ENCODE measurements at places on chromosomes 1 and 21.

DNA sequence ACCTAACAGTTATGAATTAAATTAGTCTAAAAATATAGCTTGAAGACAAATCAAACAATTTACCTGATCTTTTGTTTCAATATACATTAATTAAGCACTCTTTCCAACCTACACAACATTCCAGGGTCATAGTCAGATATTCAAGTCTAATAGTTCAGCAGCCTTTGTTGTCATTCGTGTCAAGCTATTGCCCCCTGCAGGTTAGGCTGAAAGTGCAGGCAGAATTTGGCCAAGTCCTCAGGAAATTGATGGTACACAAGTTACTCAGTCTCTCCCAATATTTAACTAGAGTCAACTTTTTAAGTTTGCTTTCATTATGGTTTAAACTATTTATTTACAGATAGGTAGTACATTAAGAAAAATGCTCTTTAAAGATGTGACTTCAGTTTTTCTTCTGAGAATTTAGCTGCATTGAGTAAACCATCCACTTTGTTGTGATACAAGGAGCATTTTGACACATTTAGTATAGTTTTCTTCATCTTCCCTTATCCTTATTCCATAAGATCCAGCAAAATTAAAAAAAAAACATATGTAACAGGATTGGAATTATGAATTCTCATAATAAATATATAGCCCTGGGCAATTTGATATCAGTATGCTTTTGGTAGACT lies 130.3 kb upstream of the DPYD start:
- DNase-seq = peak; percentile 56

DNA sequence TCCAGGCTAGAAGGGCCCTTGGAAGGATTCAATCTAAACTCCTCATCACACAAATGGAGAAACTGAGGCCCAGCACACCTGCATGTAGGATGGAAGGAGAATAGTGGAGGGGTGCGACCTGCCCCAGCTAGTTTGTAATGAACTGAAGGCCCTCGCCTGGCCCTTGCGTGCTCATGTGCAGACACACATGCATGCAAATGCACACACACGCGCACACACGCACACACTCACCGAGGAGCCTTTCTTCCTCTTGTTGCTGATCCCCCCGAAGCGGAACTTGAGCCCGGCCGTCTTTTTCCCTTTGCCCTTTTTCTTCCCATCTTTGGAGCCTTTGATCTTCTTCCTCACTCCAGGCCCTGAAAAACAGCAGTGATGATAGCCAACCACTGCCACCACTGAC lies 27.9 kb downstream of the CHD5 start:
- DNase-seq = no peak

- DNase-seq = no peak
These were observed 62.2 kb downstream of the GORAB start for GRCh38 chr1:170594066-170594626.

GRCh38 chr1:226126824-226127569 lies 59.5 kb downstream of the ACBD3 start:
- no peak for DNase-seq

DNA sequence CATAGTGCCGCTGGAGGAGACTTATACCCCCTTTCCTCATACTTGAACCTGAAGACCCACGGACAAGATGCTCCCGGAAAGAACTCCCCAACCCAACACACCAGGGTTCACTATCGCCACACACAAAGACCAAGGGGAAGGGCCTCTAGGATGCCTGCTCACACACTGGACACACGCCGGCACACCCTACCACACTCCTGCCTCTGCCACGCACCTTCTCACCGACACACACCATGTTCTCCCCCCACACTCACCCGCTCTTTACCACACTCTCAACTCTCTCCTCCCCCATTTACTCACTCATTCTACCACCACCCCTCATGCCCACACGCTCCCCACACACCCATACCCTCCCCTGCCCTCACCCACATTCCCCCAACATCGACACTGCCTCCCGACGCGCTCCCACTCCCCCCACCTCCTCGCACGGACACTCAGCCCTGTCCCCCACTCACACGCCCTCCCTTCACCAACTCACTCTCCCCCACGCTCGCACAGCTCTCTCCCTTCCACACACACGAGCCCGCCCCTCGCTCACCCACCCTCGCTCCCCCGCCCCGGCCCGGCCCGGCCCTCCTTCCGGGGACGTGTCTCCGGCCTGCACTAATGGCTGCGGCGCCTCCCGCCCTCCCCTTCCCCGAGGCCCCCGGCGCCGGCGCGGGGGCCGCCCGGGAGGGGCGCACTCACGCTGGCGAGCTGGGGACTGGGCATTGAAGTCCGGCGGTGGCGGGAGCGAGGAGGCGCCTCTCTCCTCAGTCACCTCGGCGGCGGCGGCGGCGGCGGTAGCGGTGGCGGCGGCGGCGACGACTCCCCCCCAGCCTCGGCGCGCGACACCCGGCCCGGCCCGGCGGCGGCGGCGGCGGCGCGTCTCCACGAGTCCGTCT lies 626 bp downstream of the PTP4A2 start:
- peak; percentile 64 for DNase-seq

- DNase-seq = no peak
These were observed 183.3 kb downstream of the IGSF21 start for GRCh38 chr1:18290740-18291412.

- DNase-seq = no peak
These were observed 1.9 kb downstream of the ETNK2 start for GRCh38 chr1:204149635-204150565.

GRCh38 chr1:65279070-65279779 lies 30.1 kb upstream of the DNAJC6 start:
- no peak for DNase-seq

GRCh38 chr1:165476776-165477175 lies 31.9 kb upstream of the RXRG start:
- no peak for DNase-seq

DNA sequence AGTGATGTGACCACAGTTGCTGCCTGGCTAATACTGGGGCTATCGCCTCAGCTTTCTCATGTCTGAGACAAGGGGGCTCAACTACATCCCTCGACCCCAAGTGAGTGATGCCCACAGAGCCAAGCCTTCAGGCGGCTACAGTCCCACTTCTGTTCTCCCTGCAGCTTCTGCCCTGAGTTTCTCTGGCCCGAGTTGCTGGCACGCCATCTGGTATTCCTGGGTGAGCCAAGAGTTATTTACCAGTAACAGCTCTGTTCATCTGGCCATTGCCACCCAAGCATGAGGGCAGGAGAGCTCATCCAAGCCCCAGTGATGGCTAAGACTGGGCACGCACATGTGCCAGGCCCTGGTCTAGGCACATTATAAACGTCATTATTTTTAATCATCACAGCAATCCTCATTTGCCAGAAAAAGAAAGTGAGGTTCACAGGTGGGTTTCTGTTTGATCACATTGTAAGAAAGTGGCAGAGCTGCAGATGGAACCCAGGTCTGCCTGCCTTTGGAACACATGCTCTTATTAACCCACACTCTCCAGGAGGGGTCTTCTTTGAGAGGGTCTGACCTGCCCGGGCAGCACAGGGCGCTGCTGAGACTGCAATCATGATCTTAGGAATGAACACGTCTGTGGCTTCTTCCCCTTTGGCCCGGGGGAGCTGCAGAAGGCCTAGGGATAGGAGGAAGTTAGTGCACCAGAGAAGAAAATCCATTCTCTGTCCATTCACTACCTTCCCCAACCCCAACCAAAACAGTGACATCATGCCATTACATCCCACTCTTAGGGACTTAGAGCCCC lies 27.5 kb downstream of the KCND3 start:
- no peak for DNase-seq

- DNase-seq = no peak
These were observed 15.1 kb downstream of the NRDC start for GRCh38 chr1:51863384-51863783.

- no peak for DNase-seq
These were observed 21.3 kb downstream of the TOR1AIP2 start for GRCh38 chr1:179856296-179856695.

GRCh38 chr1:46547481-46548383 lies 3.7 kb downstream of the KNCN start:
- DNase-seq = no peak

GRCh38 chr1:233024199-233024598 lies 73.8 kb downstream of the NTPCR start:
- no peak for DNase-seq

- DNase-seq = peak; percentile 48
These were observed 655 bp downstream of the USF1 start for GRCh38 chr1:161044908-161045735.

GRCh38 chr21:17197996-17198395 lies 314.8 kb upstream of the CXADR start:
- DNase-seq = no peak

- peak; percentile 38 for DNase-seq
These were observed 52.4 kb downstream of the CHD5 start for GRCh38 chr1:6127587-6128163.

GRCh38 chr1:107776900-107777663 lies 187.9 kb downstream of the VAV3 start:
- DNase-seq = no peak

- no peak for DNase-seq
These were observed 4.2 kb upstream of the CCT8 start for GRCh38 chr21:29077651-29078090.

DNA sequence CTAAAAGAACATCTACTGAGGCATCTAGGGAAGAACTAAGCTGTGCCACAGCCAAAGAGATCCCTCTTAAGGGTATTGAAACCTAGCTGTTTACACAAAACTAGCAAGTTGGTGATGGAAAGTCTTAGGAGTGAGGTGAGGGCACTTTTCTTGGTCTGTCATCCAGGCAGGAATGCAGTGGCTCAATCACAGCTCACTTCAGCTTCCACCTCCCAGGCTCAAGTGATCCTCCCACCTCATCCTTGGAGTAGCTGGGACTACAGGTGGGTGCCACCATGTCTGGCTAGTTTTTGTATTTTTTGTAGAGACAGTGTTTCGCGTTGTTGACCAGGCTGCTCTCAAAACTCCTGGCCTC lies 2.4 kb downstream of the PLEKHO1 start:
- DNase-seq = no peak

DNA sequence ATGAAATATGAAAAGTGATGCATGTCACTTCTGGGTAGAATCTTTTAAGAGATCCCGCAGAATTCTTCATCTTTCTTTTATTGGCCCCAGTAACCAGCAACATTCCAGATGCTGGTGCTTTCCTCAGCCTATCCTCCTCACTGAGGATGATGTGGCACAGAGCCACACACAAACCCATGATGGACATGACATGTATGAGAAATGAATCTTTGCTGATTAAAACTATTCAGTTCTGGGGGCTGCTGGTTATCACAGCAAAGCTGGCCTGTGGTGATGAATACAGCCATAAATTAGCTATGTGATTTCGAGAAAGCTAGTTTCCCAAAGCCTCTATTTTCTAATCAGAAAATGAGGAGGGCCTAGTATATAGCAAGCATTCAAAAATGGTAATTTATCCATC lies 8.3 kb upstream of the ERICH3 start:
- DNase-seq = no peak

GRCh38 chr1:21024918-21025317 lies 151.8 kb downstream of the EIF4G3 start:
- DNase-seq = no peak

DNA sequence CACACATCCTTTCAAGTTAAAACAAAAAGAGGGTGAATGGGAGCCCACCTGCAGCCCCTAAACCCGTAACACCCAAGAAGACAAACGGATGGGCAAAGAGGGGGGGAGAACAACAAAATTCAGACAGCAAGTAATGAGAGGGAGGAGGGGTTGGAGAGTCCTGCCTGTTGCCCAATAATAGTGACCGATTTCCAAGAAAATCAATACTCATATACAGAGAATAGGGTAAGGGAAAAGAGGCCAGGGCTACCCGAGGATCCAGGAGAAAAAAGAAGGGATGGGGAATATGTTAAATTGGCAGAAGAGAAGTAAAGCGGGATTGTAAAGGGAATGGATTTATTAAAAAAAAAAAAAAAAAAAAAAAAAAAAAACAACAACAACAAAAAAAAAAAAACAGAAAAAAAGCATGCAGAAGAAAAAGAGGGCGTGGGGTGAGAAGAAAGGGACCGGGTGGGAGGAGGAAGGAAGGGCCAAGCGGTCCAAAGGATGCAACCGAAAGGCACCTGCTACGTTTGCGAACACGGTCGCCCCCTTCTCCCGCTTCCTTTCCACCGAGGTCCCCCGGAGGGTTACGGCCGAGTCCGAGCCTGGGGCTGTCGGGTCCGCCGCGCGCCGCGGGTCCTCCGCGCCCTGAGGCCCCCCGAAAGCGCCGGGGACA lies 930 bp downstream of the SLC30A10 start:
- DNase-seq = no peak

DNA sequence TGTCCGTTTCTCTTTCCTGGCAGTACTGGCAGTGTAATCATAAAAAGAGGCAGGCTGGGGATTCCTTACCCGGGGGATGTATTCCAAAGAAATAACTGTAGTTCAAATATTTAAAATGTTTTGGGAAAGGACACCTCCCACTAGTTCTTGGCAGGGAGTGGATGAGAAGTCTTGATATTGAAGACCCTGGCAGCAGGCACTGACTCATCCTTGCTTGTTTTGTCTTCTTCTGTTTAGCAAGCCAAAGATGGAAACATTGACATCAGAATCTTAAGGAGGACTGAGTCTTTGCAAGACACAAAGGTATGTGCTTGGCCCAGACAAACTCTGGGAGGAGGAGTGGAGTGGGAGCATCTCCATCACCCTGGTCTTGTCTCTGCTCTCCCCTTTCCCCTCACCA lies 639 bp downstream of the IL20 start:
- DNase-seq = no peak

DNA sequence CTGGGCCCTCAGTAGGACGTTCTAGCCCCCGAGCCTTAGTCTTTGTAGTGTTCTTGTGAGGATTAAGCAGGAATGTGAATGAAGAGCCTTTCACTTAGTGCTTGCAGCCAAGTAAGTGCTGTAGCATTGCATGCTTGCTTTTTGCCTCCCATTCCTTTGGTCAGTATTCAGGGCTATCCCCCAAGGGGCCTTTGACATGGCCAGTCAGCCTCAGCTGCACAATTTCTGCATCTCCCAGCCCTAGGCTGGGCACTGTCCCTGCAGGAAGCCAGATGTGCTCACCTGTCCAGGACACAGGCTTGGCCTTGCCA lies 30.5 kb downstream of the SOX13 start:
- DNase-seq = no peak

- DNase-seq = no peak
These were observed 8.9 kb upstream of the ZNF326 start for GRCh38 chr1:89986020-89986419.

GRCh38 chr1:237108297-237109040 lies 66.5 kb downstream of the RYR2 start:
- DNase-seq = no peak

- no peak for DNase-seq
These were observed 51.7 kb downstream of the PALMD start for GRCh38 chr1:99697580-99697979.

DNA sequence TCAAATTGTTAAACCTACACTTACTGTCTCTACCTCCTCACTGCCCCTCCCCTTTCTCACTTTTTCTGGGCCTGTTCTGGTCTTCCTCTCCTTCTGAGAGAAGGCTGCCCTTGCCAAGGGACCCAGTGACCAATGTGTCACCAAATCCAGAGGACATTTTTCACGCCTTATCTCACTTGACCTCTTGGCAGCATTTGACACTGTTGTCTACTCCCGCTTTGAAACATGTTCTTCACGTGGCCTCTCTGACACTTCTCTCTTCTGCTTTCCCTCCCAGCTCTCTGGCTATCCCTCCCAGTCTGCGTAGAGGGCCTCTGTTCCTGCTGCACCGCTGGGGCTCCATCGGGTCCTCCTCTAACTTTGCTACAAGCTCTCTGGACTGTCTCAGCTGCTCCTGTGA lies 25.3 kb downstream of the KCNQ4 start:
- no peak for DNase-seq

GRCh38 chr21:33300701-33301631 lies 23.8 kb upstream of the IFNAR1 start:
- DNase-seq = no peak
